Keratinocyte (primary cell): ENCODE measurements at places on chromosomes 7 and 10. TPM values are rescaled to one million over a fixed set of nuclear protein-coding genes. Genes with fewer than 3 reads are reported as not detected.

DNA sequence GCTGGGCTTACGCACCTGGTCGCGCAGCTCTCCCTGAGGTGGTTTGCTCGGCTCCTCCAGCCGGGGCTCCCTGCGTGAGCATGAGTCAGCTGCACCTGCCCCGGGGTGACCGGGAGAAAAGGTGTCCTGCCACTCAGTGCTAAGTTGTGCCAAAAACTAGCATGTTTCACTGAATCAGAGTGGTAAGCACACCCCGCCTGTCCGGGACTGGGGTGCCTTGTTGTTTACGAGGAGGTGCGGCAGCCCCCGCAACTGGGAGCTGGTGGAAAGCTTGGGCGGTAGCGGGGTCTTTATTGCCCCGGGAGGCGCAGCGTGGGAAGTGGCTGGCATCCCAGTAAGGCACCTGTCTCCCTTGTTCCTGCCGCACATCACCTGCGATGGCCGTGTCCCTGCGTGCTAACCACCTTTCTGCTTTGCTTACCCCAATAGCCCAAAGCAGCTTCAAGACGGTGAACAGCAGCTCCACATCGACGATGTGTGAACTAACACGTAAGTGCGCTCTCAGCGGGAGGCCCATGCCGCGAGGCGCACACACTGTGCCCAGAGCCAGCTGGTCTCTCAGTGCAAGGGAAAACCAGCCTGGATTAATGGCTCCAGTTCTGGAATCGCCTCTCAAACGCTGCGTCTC, 506.6 kb upstream of the FOXK1 start:
- H3K4me3 ChIP-seq = no peak overlapping the region
- H3K4me1 ChIP-seq = peaks cover 8% of the 10 kb centered on the region
- no peak overlapping the region for H3K27ac ChIP-seq
- H3K36me3 ChIP-seq = no peaks in the 10 kb centered on the region
- H3K27me3 ChIP-seq = peaks cover 18% of the 10 kb centered on the region
- DNase-seq = no peak

DNA sequence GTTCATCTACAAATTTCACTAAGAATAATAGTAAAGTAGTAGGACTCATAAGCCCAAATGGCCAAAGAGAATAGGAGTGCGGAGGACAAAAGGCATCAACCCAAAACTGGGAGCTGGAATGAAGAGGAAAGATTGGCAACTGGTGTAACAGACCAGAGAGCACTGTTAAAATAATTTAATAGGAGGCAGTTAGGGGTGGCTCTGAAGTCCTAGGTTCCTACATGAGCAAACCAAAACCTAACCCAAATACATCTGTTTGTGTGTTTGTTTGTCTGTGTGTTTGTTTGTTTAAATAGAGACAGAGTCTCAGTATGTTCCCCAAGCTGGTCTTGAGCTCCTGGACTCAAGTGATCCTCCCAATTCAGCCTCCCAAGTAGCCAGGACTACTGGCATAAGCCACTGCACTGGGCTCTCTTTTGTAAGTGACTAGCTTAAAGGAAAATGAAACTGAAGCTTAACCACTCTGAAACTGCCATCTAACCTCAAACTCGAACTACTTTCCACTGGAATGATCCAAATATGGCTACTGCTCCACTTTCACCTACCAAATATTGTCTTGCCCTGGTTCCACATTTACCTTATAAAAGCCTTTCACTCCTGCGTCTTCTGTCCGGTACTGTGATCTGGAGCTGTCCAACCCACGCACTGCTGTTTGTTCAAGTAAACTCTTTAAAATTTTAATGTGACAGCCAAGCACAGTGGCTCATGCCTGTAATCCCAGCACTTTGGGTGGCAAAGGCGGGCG, 94.9 kb downstream of the AKR1D1 start:
- no peaks in the 10 kb centered on the region for H3K27me3 ChIP-seq
- H3K4me1 ChIP-seq = no peaks in the 10 kb centered on the region
- H3K36me3 ChIP-seq = no peaks in the 10 kb centered on the region
- no peak for DNase-seq
- no peak overlapping the region for H3K27ac ChIP-seq
- H3K4me3 ChIP-seq = no peak overlapping the region

GRCh38 chr10:23253780-23254179, 61.7 kb downstream of the PTF1A start:
- no peaks in the 10 kb centered on the region for H3K4me1 ChIP-seq
- no peaks in the 10 kb centered on the region for H3K27me3 ChIP-seq
- no peak for DNase-seq
- no peaks in the 10 kb centered on the region for H3K36me3 ChIP-seq
- H3K4me3 ChIP-seq = no peak overlapping the region

DNA sequence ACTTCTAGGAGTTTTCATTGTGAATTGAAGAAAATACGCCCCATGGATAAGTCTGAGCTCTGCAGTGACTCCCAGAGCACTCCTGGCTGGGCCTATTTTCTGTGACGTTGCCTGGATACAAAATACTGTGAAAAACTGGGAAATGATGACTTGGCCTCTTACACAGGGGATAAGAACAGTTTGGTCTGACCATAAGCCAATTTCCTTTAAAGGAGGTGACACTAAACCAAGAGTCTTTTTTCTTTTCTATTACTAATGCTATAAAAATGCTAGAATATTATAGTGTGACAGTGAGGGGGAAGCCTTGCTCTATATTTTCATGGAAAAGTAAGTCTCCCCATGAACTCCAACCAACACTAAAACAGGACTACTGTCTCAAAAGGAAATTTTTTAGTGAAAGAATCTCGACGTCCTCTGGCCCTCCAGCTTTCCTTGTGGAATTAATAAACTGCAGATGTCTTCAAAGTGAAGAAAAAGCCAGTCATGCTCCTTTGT, 45.5 kb downstream of the MYOF start:
- H3K36me3 ChIP-seq = peaks cover 6% of the 10 kb centered on the region
- no peak overlapping the region for H3K4me3 ChIP-seq
- no peak for DNase-seq
- peak overlapping the region; percentile 97 for H3K27ac ChIP-seq
- H3K4me1 ChIP-seq = peaks cover 63% of the 10 kb centered on the region
- no peaks in the 10 kb centered on the region for H3K27me3 ChIP-seq

- H3K36me3 ChIP-seq = no peaks in the 10 kb centered on the region
- H3K4me3 ChIP-seq = no peak overlapping the region
- no peak for DNase-seq
These were observed 626.2 kb downstream of the SUGCT start for GRCh38 chr7:40760987-40761386.

DNA sequence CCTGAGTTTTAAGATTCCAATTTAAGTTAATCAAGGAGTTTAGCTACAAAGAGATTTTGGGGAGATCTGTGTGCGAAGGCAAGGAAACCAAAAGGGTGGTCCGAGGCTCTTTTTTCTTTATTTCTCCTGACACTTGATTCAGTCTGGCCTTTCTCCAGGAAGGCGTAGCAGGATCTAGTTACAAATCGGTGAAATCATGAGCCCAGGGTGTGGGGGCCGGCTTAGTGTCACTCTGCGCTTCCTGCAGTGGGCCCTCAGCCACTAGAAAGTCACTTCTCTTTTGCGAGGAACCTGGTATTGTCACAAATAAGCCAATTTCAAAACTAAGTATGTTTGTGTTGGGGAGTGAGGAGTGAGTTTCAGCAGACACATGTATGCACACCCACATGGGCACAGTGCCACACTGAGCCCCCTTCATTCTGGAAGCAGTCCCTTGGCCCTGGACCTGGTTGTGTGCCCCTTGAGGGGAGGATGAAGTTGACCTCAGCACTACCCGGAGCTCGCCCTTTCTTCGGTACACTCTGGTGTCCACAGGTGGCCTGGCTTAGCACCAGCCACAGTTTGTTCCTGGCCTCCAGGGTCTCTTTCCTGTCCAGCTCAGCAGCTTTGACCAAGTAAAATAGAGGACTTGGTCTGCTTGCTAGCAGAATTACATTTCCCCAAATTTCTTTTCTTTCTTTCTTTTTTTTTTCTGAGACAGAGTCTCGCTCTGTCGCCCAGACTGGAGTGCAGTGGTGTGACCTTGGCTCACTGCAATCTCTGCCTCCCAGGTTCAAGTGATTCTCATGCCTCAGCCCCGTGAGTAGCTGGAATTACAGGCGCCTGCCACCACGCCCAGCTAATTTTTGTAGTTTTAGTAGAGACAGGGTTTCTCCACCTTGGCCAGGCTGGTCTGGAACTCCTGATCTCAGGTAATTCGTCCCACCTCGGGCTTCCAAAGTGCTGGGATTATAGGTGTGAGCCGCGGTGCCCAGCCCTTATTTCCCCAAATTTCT, 84.0 kb upstream of the BTBD16 start:
- no peaks in the 10 kb centered on the region for H3K36me3 ChIP-seq
- no peak overlapping the region for H3K4me3 ChIP-seq
- H3K4me1 ChIP-seq = peaks cover 5% of the 10 kb centered on the region
- H3K27me3 ChIP-seq = no peaks in the 10 kb centered on the region
- no peak overlapping the region for H3K27ac ChIP-seq

DNA sequence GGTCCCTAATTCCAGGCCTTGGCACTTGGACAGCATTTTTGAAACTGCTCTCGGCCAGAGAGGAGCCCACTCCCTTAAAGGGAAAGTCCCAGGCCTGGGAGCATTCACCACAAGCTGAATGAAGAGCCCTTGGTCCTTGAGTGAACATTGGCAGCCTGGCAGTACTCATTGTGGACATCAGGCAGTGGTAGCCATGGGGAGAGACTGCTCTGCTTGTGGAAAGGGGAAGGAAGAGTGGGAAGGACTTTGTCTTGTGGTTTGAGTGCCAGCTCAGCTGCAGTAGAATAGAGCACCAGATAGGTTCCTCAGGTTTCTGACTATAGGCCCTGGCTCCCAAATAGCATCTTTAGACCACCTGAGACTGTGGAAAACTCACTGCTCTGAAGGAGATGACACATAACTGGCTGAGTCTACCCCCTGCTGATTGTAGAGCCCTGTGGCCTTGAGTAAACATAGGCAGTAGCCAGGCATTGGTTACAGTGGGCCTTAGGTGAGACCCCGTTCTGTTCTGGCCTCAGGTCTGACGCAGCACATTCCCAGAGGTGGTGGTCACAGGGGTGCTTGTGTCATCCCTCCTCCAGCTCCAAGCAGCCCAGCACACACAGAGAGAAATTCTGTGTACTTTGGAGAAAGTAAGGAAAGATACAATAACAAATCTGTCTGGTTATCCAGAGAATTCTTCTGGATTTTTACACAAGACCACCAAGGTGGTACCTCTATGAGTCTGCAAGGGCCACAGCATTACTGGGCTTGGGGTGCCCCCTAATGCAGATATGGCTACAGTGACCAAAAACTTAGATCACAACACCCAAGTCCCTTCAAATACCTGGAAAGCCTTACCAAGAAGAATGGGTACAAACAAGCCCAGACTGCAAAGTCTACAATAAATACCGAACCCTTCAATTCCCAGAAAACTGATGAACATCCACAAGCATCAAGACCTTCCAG, 153.8 kb downstream of the GNAI1 start:
- H3K36me3 ChIP-seq = no peaks in the 10 kb centered on the region
- no peak for DNase-seq
- no peak overlapping the region for H3K4me3 ChIP-seq
- peaks cover 3% of the 10 kb centered on the region for H3K4me1 ChIP-seq
- no peak overlapping the region for H3K27ac ChIP-seq

GRCh38 chr7:50207686-50208255, 96.7 kb upstream of the IKZF1 start:
- H3K27me3 ChIP-seq = no peaks in the 10 kb centered on the region
- DNase-seq = no peak
- no peaks in the 10 kb centered on the region for H3K4me1 ChIP-seq
- H3K27ac ChIP-seq = no peak overlapping the region
- H3K4me3 ChIP-seq = no peak overlapping the region

Gene RHOBTB1
- 4.6 to 6.1 TPM (median 5.5 TPM) in 3 replicates for polyA plus RNA-seq

DNA sequence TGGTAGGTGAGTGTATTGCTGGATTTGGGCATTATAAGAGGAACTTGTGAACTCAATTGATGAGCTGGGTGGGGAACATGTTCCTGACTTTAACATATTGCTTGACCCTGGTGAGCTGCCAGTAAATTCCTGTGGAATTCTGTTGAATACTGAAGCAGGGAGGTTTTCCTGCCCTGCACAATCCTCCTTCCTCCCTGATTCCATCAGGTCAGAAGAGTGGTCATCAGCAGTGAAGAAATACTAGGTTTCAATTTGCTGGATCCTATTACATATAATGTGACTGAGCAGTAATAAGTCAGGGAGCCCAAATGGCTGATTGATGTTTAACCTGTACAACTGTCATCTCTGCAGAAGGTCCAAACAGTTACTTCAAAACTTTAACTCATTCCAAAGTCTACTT, 581.2 kb downstream of the SUGCT start:
- peaks cover 33% of the 10 kb centered on the region for H3K4me1 ChIP-seq
- DNase-seq = no peak
- H3K27me3 ChIP-seq = no peaks in the 10 kb centered on the region
- no peak overlapping the region for H3K4me3 ChIP-seq

Gene TMEM236
- polyA plus RNA-seq = 0.05 to 0.13 TPM (median 0.12 TPM) in 3 replicates

Gene LIPN
- polyA plus RNA-seq = 0.20 to 0.30 TPM in 2 of 3 replicates, not detected in the other

Gene GATA3
- 1.7 to 7.7 TPM (median 4.0 TPM) in 3 replicates for polyA plus RNA-seq

GRCh38 chr10:103872137-103872931, 17.0 kb upstream of the SH3PXD2A start:
- H3K27ac ChIP-seq = peak overlapping the region; percentile 100
- no peaks in the 10 kb centered on the region for H3K36me3 ChIP-seq
- peak; percentile 99 for DNase-seq
- H3K4me3 ChIP-seq = peak overlapping the region; percentile 39
- no peaks in the 10 kb centered on the region for H3K27me3 ChIP-seq
- H3K4me1 ChIP-seq = peaks cover 58% of the 10 kb centered on the region

DNA sequence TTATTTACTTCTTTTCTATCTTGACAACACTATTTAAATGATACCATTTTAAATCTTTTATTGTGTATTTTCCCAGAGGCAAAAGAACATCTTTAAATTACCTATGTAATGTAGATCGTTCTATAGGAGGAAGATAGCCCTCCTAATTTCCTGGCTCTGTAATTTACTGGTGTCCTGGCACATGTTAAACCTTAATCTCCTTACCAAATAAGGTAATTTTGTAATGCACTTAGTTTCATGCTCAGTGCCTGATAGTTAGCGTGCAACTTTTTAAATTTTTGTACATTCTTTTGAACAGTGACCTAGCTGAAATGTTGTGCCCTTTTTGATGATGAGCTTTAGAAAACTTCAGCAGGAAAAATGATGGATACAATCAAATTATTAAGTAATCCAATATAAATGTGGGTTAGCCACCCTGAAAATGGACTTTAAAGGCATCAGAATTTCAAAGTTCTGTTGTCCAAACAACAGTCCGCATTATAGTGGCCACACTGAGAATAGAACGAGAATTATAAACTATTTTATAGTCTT, 81.4 kb downstream of the ABCB5 start:
- H3K36me3 ChIP-seq = no peaks in the 10 kb centered on the region
- H3K4me3 ChIP-seq = no peak overlapping the region
- no peak overlapping the region for H3K27ac ChIP-seq
- DNase-seq = no peak
- no peaks in the 10 kb centered on the region for H3K27me3 ChIP-seq

DNA sequence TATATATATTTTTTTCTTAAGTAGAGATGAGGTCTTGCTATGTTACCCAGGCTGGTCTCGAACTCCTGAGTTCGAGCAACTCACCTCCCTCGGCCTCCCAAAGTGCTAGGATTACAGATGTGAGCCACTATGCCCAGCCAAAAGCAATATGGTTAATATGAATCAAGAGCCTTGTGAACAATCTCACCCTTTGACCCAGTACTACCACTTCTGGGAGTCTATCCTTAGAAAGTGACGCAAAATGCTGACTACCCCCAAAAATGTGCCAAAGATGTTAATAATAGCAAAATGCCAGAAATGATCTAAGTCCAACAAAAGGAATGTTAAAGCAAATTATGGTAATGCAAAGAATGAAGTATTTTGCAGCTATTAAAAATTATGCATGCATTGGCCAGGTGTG, 44.3 kb downstream of the HOXA1 start:
- peaks cover 9% of the 10 kb centered on the region for H3K4me1 ChIP-seq
- no peaks in the 10 kb centered on the region for H3K36me3 ChIP-seq
- no peak overlapping the region for H3K4me3 ChIP-seq
- no peaks in the 10 kb centered on the region for H3K27me3 ChIP-seq

Gene NUTM2D
- 2.5 to 4.8 TPM (median 3.9 TPM) in 3 replicates for polyA plus RNA-seq

Gene SLC18A3
- not detected in 3 replicates for polyA plus RNA-seq

- H3K27me3 ChIP-seq = no peaks in the 10 kb centered on the region
- no peak overlapping the region for H3K4me3 ChIP-seq
- no peaks in the 10 kb centered on the region for H3K4me1 ChIP-seq
These were observed 22.7 kb upstream of the EMX2 start for GRCh38 chr10:117519879-117520278.

Gene DPYSL4
- 7.4 to 10.0 TPM (median 8.6 TPM) in 3 replicates for polyA plus RNA-seq
